ENCODE measurements at places on chromosomes 4 and X.

GRCh38 chrX:118727686-118728339, 407 bp downstream of the IL13RA1 start:
- DNase-seq: no peak

GRCh38 chr4:63459329-63459728, 949.9 kb downstream of the TECRL start:
- DNase-seq: no peak

GRCh38 chr4:127463883-127464282, 168.9 kb upstream of the INTU start:
- DNase-seq: no peak

DNA sequence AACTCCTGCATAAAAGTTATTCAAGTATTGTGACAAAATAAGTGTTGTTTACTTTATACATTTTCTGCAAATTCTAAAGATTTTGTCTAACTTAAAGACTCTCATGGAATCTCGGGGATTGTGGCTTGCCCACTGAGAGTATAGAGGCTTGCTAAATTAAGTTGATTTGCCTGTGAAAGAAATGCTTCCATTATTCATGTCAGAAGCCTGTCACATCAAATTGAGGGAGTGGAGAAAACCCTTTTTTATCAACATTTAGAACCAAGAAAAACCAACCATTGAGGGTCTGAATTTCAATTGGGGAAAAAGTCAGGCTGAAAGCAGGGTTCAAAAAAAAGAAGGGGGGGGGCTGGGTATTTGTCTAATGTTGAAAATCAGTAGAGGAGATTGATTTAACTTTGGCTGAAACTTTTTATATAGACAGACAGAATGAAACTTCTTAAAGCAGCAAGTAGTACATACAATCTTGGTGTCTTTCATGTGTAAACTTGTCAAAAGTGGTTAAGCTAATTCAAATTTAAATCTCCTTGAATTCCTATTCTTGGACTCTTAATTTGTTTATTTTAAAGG, 144.8 kb upstream of the CXorf66 start:
- no peak for DNase-seq

DNA sequence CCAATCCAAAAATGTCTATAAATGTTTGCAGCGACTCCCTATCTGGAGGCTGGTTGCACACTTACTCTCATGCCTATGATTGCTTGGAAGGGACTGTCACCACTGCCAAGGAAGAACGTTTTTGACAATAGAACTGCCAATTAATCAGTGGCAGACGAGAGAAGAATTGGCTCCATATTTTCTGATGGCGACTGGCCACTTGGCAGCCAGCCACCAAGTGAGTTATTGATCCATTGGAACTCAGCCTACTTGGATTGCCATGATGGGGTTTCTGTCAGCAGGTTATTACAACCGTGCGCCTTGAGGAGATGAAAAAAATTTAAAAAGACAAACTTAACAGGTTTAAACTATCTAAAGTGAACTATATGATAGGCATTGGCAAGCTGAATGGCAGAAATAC, 47.4 kb downstream of the LINC00632 start:
- DNase-seq: no peak

GRCh38 chrX:41518127-41518840, 71.1 kb downstream of the NYX start:
- DNase-seq: no peak

GRCh38 chr4:151165205-151166000, 66.0 kb downstream of the RPS3A start:
- DNase-seq: no peak

DNA sequence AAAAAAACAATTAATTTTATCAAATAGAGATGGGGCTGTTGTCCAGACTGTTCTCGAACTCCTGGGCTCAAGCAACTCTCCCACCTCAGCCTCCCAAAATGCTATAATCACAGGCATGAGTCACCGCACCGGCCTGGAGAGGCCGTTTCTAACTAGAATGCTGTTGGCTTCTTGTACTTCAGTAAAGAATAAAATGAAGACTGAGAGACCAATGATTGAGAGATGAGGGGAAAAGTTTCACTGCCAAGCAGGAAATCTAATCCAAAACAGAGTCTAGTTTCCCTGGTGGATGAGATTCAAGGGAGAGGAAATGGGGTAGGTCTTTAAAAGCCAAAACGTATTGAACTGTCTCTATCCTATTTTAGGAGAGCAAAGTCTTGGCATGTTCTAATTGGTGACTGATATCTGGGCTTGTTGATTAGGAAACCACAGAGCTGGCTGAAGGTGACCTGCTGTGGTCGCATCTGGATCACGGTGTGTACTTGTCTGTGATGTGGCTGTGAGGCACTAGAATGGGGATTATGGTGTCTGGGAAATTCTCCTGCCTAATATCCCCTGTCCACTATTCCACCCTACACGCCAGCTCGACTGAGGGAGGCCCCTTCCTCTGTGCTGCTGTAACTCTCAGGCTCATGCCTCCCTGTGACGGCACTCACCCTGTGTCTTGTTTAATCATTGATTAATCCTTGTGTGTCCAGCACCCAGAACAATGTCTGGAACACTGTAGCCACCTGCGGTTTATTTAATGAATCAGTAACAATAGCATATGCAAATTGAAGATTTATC, 15.0 kb upstream of the TRIM2 start:
- no peak for DNase-seq

DNA sequence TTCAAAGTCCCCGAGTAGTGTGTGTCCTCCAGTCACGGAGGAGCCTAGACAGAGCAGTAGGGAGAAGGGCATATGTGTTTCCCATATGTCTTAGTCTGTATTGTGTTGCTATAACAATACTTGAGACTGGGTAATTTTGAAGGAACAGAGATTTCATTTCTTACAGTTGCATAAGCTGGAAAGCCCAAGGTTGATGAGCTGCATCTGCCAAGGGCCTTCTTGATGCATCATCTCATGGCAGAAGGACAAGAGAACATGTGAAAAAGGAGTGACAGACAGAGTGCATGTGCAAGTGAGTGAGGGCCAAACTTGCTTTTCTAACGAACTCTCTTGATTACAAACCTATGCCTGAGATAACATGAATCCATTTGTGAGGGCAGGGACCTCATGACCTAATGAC, 243.4 kb downstream of the ARHGAP10 start:
- no peak for DNase-seq

- DNase-seq: no peak
These were observed 162.5 kb downstream of the SOX3 start for GRCh38 chrX:140342410-140342809.

DNA sequence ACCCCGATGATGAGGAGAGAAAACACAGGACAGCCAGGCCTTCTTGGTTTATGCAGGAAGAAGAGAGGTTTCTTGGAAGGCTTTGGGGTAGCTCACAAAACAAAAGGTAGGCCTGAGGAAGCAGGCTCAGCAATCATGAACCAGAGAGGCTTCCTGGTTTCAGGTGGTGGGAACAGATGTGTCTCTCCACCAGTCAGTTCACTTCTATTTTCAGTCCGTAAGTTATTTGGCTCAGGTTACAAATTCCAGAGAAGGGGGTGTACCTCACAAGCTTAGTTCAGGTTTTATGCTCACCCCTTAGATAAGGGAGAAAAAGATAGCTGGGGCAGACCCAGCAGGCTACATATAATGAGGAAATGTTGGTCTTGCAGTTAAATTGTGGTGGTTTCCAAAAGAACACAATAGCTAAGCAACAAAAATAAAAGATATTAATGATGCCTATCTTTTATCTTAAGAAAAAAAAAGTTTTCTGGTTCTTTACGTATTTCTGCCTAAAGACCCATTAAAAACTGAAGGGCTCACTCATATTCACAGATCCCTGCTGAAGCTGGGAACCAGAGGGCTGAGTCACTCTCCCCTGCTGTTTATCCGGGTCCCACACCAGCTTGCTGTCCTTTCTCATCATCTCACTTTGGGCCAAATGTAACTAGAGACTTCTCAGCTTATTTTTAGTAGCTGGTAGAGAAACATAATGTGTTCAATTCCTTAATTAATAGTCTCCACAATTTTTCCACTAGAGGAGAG, 177.0 kb downstream of the CAMK2D start:
- DNase-seq: no peak

DNA sequence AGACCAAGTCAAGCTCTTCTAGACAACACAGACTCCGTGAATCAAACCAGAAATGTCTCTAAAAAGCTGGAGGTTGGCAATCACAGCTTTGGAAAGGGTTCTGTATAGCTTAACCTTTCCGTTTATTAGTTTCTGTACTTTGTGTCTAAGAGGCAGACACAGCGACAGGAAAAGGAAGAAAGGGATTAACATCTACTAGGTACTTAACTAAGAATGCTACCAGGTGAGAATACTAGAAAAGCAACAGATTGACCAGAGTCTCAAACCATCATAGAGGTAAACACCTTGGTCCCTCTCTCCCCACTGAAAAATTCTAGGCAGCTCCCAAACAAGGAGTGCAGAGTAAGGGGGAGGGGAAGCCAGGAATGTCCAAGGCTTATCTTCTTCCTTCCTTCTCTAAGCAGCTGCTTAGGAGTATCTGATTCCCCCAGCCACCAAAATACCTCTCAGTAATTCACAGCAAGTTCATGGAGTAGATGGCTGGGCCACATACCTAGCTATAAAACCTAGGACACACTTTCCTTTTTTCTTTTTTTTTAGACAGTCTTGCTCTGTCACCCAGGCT, 80.8 kb downstream of the APBB2 start:
- DNase-seq: no peak

GRCh38 chr4:98540803-98541202, 117.6 kb downstream of the TSPAN5 start:
- no peak for DNase-seq

DNA sequence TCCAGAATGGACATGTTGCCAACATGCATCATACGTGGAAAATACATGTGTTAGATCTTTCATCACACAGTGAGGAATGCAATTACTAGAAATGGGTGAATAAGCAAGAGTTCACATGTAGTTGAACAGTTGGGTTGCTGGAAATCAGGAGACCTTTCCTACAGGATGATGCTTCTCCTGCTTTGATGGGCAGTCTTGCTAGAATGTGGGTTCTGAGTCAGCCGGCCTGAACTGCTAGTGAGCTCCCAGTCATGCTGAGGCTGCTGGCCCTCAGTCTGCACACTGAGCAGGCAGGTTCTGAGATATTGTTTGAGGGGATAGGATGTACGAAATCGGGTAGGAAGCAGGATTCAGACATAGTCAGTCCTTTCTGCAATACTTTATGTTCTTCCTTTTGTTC, 20.2 kb downstream of the MSL3 start:
- no peak for DNase-seq

- DNase-seq: no peak
These were observed 412.9 kb upstream of the FMR1 start for GRCh38 chrX:147498796-147499195.

DNA sequence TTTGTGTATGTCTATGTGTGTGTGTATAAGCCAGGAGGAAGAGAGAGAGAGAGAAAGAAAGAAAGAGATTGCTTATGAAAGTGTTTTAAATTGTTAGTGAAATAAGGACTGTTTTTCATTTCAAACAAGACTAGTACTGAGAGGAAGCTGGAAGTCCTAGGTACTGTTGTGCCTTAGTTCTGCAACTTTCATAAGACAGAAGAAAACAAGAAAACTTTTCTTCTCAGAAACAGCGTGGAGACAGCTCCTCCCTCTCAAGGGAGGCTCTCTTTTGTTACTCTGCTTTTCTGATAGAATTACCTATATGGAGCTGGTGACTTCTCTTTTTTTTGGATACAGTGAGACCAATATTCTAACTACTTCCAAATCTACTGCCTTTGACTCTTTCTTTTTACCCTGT, 62.5 kb downstream of the BANK1 start:
- DNase-seq: no peak

DNA sequence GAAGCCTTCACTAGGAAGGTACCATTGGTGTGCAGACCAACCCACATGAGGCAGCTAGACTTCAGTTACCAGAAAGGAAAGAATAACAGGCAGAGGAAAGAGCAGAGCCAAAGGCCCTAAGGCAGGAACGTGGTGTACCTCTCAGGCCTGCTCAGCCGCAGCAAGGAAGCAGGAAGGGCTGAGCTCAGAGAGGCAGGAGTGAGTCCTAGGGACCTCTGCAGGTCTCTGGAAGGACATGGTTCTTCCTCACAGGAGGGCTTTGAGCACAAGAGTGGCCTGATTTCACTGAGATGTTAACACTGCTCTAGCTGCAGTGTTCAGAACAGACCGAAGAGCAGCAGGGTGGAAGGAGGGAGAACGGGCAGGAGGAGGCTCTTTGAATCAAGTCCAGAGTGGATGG, 124.6 kb downstream of the DCHS2 start:
- no peak for DNase-seq

DNA sequence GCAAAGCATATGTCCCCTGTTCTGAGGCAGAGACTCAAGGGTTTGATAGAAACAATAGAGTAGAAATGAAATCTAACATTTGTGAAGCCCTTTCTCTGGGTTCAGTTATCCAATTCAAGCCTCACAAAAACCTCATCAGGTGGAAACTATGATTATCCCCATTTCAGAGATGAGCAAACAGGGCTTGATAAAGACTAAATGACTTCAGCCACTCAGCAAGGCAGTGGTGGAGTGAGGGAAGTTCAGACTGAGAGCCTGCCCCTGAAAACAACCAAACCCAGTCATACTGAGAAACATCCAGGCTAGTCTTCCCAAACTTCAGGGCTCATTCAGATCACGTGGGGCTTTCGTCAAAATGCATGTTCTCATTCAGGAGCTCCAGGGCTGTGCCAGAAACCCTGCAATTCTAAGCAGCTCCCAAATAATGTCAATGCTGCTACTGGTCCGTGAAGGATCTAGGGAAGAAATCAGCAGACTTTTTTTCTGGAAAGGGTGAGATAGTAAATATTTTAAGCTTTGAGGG, 109.6 kb upstream of the KIT start:
- no peak for DNase-seq

DNA sequence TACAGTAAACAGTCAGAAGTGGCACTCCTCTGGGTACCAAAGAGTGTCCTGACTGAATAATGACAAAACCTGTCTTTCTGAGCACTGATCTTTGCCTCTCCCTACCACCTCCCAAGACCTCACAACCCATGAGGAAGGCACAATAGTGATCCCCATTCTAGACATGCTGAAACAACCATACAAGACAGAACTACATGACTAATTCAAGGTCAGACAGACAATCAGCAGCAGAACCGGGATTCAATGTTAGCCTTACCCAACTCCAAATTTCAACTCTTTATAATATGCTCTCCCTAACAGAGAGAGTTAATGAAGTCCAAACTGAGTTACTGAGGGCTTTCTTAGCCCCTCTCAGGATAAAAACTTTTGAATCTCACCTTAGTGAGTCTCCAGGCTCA, 71.0 kb downstream of the IRF2 start:
- DNase-seq: no peak

DNA sequence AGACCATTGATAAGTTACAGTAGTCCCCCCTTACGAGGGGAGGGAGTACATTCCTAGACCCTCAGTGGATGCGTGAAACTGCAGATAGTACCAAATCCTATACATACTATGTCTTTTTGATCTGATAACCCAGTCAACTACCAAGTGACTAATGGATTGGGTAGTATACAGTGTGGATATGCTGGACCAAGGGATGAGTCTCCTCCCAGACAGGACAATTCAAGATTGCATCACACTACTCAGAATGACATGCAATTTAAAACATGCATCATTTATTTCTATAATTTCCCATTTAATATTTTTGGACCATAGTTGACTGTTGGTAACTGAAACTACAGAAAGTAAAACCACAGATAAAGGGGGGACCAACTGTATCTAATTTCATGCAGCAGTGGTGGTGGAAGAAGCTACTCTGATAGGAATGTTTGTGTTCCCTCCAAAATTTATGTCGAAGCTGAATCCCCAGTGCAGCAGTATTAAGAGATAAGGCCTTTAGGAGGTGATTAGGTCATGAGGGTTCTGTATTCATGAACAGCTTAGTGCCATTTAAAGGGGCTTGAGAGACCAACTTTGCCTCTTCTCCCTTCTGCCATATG, 11.9 kb downstream of the HADH start:
- no peak for DNase-seq

- DNase-seq: no peak
These were observed 33.5 kb upstream of the SETD7 start for GRCh38 chr4:139589336-139590018.

GRCh38 chr4:39548425-39549067, 21.3 kb upstream of the UGDH start:
- DNase-seq: no peak

All from SHP77 treated with DMSO at 0.1 percent for 48 hours (cell line).